Aorta (tissue), 5 donors: ENCODE measurements at places on chromosomes 16 and 17.

DNA sequence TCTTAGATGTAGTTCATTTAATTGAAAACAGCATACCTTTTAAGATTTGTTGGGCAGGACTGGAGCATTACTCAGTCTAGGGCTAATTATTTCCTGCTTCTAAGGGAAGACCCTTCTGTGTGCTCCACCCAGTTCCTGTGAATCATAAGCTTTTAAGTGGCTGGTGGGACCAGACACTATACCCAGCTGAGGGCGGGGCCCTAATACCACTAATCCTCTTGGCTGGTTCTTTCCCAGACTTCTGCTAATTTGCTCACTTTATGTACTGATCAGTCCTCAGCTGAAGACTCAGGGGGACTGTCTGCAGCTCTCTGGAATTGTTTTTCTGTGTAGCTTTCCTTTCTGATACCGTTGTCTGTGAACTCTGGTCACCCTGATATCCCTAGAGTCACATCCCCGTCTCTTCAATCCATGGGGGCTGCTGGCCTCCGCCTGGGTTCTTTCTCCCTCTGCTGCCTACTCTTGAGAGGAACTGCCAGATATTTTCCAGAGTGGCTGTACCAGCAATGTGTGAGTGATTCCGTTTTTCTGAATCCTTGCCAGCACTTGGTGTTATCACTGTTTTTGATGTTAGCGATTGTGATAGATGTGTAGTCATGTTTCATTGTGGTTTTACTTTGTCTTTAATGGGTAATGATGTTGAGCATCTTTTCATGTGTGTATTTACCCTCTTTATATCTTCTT, 35.1 kb downstream of the MFSD11 start:
- DNase-seq, result peak; percentile 54

GRCh38 chr16:81530296-81530721, 85.7 kb downstream of the CMIP start:
- peak; percentile 51 for DNase-seq

DNA sequence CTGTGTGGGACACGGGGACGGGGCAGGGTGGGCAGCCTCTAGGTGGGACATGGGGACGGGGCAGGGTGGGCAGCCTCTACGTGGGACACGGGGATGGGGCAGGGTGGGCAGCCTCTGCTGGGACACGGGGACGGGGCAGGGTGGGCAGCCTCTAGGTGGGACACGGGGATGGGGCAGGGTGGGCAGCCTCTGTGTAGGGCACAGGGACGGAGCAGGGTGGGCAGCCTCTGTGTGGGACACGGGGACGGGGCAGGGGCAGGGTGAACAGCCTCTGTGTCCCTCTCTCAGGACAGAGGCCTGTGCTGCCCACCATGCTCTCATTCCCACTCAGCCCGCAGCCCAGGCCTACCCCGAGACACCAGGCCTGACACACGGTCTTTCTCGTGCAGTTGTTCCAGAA, 16.9 kb upstream of the MRPL38 start:
- no peak for DNase-seq

DNA sequence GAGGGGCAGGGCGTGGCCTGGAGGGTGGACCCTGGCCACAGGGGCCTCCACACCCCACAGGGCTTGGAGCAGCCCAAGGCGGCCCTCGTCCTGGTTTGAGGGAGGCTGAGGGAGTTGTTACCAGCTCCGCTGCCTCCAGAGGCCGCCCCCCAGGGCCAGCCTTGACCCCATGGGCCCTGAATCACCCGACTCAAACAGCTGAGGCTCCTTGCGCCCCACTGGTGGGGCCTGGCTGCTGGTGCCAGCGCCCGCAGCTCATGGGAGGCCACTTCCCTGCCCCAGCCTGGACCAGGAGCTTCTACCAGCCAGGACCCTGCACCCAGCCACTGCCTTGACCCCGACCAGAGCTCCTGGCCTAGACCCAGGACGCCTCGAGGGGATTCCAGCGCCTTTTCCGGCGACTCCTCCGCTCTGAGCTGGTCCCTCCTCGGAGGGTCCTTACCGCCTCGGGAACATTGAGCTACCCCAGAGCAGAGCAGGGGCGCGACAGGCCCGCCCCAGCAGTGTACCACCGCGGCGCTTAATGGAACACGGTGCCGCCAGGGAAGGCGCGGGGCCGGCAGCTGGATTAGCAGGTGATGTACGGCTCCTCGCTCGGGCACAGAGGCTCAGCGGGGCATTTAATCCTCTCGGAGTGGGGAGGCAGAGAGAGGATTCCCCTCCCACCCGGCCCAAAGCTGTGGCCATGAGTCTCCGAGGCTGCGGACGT, 37.2 kb downstream of the GSE1 start:
- no peak for DNase-seq

- DNase-seq, result peak; percentile 75
Measured at GRCh38 chr16:66858740-66859396, 14.7 kb downstream of the CA7 start.

DNA sequence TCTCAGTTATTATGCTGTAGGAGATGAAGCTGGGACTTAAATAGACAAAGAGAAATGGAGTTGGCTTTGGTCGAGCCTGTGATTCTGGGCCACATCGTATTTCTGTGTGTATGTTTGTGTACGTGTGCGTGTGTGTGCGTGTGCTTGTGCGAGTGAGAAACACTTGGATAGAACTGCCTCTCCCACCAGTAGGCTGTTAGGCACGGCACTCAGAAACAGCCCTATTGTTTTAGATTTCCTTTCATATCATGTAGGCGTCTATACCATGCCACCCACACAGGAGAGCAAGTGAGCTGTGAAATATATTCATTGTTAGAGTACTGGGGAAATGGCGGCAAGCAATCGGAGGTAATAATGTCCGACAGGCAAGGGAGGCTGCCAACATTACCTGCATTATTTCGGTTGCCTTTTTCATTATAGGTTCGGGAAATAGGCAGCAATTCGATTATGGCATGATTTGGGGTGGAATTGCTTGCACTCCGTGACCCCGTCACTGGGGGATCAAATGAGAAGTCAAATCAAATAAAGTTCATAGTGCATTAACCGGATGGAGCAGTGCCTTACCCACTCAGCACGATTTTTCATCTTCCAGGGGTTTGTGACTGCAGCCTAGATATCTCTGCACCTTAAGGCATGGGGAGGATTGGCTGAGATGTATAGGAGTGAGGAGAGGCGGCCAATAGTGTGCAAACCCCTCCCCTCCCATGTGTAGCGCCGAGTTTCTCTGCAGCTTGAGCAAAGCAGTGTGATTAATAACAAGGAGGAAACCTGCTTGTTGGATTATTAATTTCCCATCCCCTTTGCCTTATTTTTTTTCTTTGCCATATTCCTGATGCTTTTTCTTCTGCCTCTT, 89.6 kb downstream of the RBFOX1 start:
- no peak for DNase-seq

GRCh38 chr17:17712268-17712924, 31.1 kb downstream of the RAI1 start:
- DNase-seq, result no peak

GRCh38 chr16:25966172-25967097, 274.7 kb downstream of the HS3ST4 start:
- DNase-seq, result no peak

DNA sequence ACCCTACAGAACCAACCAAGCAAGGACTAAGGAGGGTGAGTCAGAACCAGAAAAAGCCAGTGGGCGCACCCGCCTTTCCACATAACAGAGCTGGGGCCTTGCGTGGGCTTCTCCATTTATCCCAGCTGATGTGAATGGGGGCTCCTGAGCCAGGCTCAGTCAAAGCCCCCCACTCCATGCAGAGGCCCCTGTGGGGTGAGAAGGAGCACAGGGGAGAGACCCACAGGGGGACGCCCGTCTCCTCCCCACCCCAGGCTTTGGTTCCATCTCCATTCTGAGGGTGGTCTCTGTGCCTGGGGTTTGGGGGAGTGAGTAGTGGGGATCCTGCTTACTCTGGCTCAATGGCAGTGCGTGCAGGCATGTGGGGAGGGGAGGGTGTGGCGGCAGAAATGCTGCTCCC, 210.1 kb upstream of the TNRC6C start:
- DNase-seq, result no peak

GRCh38 chr17:4187076-4187475, 44.1 kb downstream of the CYB5D2 start:
- no peak for DNase-seq

- no peak for DNase-seq
Measured at GRCh38 chr17:35129154-35129972, 7.9 kb downstream of the FNDC8 start.

- DNase-seq, result peak; percentile 95
Measured at GRCh38 chr17:7351665-7352502, at the start of gene KCTD11. KCTD11 (plus strand) TSS chr17:7352162.

DNA sequence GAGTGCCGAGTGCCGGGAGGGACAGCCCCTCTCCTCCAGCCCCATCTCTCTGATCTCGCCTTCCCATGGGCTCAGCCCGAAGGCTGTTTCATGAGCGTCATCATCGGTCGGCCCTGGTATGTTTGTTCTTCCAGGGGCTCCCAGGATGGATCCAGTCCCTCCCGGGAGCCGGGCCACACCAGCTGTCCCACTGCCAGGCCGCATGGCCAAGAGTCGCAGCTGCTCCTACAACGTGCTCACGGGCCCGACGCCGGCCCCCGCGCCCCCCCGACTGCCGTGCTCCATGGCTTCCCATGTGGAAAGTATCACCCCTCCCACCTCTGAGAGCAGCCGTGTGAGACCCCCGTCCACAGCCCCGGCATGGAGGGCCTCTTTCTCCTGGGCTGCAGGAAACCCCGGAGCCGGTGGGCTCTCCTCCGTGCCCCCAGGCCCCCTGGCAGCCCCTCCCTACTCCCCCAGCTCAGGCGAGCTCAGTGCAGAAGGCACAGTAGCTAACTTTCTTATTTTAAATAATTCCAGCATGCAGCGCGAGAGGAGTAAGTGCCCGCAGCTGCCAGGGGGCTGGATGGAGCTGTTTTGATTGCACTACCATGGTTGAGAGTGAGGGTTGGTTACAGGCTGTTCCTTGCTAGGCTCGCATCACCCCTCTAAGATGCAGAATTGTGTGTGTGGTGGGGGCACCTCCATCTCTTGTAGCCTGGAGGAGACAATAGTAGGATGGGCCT, 26.6 kb upstream of the GSE1 start:
- peak; percentile 90 for DNase-seq

GRCh38 chr17:36616061-36617029, 15.0 kb downstream of the MRM1 start:
- DNase-seq, result no peak

- DNase-seq, result no peak
Measured at GRCh38 chr17:73840829-73841228, 196.6 kb upstream of the SDK2 start.

DNA sequence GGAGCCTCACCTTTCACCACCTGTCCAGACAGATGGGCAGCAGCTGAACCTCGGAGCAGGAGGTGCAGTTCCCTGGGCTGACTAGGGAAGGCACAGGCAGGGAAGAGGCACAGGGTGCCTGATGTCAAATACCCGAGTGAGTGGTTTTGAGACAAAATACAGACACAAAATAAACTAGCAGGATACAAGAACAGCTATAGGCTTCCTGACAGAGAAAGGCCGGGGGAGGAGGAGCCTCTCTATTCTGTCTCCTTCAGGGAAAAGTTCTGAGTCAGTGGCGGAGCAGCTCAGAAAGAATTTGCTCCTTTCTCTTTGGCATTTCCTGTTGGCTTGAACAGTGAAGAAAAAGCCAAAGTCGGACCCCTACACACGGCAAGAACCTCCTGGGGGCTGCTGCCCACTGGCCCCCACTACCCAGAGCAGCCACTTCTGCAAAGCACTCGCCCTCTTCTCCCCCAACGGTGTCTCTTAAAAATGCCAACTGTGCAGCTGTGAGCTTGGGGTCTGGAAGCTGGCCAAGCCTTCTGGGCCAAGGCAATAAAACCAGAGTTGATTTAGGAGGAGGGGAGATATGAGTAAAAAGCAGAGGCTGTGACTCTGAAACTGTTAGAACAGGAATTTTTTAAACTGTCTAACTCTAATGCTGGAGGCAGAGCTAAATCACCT, 14.4 kb upstream of the FAAP100 start:
- peak; percentile 88 for DNase-seq

- DNase-seq, result no peak
Measured at GRCh38 chr16:79004309-79004708, 596.2 kb downstream of the MAF start.

DNA sequence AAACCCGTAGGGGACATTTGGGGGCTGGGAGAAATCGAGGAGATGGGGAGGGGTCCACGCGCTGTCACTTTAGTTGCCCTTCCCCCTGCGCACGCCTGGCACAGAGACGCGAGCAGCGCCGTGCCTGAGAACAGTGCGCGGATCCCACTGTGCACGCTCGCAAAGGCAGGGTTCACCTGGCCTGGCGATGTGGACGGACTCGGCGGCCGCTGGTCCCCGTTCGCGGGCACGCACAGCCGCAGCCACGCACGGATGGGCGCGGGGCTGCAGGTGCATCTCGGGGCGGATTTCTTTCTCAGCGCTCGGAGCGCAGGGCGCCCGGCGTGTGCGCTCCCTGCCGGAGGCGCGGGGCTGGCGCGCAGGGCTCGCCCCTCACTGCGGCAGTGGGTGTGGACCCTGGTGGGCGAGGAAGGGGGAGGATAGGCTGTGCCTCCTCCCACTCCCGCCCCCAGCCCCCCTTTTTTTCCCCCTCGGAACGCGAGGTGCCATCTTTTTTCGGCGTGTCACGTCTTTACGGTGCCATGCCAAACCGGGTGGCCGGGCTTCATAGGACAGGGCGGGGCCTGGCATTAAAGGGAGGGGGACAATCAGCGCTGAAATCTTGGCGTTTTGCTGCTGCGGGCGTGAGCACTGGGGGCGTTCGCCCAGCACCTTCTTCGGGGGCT, 1.1 kb downstream of the MAPT start:
- peak; percentile 74 for DNase-seq

- DNase-seq, result no peak
Measured at GRCh38 chr17:57110152-57110542, 25.1 kb downstream of the AKAP1 start.

GRCh38 chr17:50972577-50972976, 106.4 kb upstream of the TOB1 start:
- no peak for DNase-seq

DNA sequence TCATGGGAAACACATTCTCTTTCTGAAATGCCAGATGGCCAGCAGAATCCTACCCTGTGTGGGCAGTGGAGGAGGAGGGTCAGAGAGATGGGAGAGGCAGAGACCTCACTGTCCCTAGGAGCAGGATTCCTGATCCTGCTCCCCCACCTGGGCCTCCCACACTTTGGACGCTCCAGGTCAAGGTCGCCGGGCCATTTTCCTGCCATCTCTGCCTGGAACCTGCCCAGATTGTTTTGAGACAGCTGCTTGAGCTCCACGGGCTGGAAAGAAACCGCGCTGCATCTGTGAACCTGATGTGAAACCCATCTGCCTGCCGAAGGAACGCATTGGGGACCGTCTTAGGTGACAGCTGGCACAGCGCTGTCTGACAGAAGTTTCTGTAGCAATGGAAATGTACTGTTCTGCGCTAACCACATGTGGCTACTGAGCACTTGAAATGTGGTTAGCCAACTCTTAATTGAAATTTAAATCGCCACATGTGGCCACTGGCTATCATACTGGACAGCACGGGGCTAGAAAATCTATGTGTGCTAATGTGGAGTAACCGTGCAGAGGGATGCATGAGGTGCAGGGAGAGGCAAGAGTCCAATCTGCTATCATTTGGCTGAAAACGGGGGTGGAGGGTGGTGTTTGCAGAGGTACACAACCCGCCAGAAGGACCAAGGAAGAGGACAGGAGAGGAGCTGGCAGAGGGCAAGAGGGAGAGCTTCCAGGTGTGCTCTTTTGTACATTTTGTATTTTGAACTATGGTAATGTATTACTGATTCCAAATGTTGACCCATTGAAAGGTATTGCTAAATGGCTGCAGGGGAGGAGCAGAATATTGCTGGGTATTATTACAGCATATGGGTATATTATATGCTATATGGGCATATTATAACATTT, 15.4 kb upstream of the NUBP1 start:
- DNase-seq, result no peak
